ENCODE measurements at places on chromosomes 12 and 14. TPM values are rescaled to one million over a fixed set of nuclear protein-coding genes. Genes with fewer than 3 reads are reported as not detected.

DNA sequence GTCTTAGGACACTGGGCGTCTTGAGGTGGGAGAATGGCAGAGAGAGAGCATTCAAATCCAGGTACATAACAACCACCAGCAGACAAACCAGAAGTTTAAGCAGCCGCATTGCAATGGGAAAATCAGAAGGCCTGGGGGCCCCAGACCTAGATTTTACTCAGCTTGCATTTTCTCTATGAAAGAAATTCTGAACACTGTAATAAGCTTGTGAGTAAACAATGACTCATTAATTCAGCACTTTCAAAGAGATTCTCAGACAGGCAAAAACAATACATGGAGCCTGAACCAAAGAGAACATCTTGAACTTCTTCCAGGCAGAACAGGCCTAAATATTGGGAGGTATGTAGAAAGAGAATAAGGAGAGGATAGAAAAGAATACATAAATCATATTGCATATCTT is 69.8 kb upstream of the IFNG-AS1 start:
- H3K36me3 ChIP-seq = no peaks in the 10 kb centered on the region
- no peak overlapping the region for H3K4me3 ChIP-seq
- no peak overlapping the region for H3K27ac ChIP-seq
- DNase-seq = no peak
- H3K4me1 ChIP-seq = no peaks in the 10 kb centered on the region
- H3K27me3 ChIP-seq = no peaks in the 10 kb centered on the region

DNA sequence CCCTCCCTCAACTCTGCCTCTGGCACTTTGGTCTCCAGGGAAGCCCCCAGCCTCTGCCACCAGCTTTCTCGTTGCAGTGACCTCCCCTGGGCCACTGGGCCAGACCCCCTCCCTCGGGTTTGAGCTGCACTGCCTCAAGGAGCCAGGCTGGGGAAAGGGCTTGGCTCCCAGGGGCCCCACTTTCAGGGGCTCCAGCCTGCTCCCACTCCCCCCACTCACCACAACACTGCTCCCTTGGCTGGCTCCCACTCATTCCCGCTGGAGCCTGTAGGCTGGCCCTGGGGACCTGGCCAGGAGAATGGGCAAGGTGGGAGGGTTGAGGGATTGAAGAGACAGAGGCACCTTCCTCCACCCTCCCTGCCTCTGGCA is 19.3 kb upstream of the KIF26A start:
- peaks cover 4% of the 10 kb centered on the region for H3K4me1 ChIP-seq
- no peak overlapping the region for H3K27ac ChIP-seq
- H3K27me3 ChIP-seq = peaks cover 60% of the 10 kb centered on the region
- H3K36me3 ChIP-seq = no peaks in the 10 kb centered on the region
- no peak overlapping the region for H3K4me3 ChIP-seq

- no peak overlapping the region for H3K4me3 ChIP-seq
- H3K4me1 ChIP-seq = no peaks in the 10 kb centered on the region
- no peak for DNase-seq
- H3K27me3 ChIP-seq = no peaks in the 10 kb centered on the region
- no peaks in the 10 kb centered on the region for H3K36me3 ChIP-seq
Observed at GRCh38 chr12:98090731-98091130, 424.7 kb upstream of the TMPO start.

DNA sequence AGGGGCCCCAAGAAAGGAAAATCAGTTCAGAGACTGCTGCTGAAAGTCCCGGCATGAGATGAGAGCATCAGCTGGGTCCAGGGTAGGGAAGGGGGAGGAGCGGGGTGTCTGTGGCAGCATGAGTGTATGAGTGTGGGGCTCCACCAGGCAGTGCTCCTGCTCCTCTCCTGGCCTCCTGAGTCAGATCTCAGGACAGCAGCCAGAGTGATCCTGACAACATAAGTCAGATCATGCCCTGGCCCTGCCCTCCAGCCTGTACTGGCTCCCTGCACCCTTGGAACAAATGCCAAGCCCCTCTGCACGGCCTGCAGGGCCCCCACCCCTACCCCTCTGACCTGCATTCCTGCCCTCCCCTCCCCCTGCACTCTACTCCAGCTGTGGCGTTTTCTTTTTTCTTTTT is 24.2 kb upstream of the LRP1-AS start:
- no peaks in the 10 kb centered on the region for H3K27me3 ChIP-seq
- no peak for DNase-seq
- H3K36me3 ChIP-seq = no peaks in the 10 kb centered on the region
- H3K27ac ChIP-seq = no peak overlapping the region

DNA sequence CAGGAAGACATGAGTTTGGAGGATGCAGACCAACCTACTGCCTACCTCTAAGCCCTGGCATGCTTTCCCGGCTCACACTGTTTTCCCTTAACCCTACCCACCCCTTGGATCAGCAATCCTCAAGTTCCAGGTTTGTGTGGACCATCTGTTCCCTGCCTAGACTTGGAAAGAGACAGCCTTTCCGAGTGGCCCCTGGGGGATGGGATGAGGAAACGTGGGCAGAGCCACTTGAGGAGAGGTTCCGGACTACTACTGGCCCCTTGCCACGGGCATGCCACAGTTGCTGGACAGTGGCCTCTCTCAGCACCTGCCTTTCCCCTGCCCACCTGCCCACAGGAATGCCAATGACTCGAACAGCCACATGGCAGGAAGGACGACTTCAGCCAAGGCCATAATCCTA is 135.9 kb downstream of the SLC15A4 start:
- no peaks in the 10 kb centered on the region for H3K27me3 ChIP-seq
- no peaks in the 10 kb centered on the region for H3K4me1 ChIP-seq
- H3K4me3 ChIP-seq = no peak overlapping the region

DNA sequence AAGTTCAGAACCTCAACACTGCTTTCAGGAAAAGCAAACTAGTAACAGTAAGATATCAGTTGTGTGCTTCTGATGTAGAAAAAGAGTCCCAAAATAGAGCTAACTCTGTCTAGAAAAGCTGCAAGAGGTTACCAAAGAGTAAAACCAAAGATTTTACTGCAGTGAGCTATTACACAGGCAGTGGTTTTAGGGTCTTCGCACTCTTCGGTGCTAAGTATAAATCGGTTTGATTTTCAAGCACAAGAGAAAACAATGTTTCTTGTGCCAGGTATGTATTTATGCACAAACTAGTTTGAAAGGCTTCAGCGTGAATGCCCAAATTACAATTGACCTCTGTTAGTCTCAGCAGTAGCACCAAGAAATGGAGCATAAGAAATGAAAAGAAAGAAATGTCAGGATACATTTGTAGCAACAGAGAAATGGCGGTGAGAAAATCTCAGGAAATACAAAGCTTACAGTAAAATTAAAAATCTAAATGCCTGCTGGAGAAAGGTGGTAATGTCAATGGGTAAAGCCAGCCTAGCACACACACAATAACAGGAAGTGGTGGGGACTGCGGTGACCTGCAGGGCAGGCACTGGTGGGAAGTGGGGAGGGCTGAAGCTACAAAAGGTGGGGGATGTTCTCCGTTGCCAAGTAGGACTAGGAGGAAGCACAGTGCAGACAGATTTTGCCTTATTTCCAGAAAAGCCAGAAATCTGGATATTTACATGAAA is 18.0 kb upstream of the DYRK2 start:
- peak; percentile 90 for DNase-seq
- peak overlapping the region; percentile 95 for H3K27ac ChIP-seq
- H3K4me3 ChIP-seq = peak overlapping the region; percentile 10
- no peaks in the 10 kb centered on the region for H3K27me3 ChIP-seq

GRCh38 chr12:79358716-79359300 is 332.0 kb downstream of the PAWR start:
- H3K4me1 ChIP-seq = peaks cover 10% of the 10 kb centered on the region
- no peak overlapping the region for H3K4me3 ChIP-seq
- H3K27ac ChIP-seq = no peak overlapping the region
- no peaks in the 10 kb centered on the region for H3K36me3 ChIP-seq
- no peaks in the 10 kb centered on the region for H3K27me3 ChIP-seq

DNA sequence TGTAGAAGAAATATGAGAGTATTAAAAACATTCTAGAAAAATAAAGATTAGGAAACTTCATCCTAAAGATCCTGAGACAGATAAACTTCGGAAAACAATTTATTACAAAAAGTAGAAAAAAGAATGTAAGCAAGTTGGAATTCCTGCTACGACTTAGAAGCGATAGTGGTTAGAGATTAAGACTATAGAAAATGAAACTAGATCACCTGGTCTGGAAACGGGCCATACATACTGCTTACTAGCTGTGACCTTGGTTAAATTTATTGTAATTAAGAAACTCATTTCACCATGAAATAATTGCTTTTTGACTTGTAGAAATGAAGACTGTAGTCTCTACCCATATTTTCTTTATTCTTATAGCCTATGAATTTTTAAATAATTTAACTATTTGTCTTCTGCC is 614.1 kb downstream of the SLC16A7 start:
- no peaks in the 10 kb centered on the region for H3K4me1 ChIP-seq
- no peaks in the 10 kb centered on the region for H3K36me3 ChIP-seq
- DNase-seq = no peak
- no peak overlapping the region for H3K4me3 ChIP-seq
- no peak overlapping the region for H3K27ac ChIP-seq

DNA sequence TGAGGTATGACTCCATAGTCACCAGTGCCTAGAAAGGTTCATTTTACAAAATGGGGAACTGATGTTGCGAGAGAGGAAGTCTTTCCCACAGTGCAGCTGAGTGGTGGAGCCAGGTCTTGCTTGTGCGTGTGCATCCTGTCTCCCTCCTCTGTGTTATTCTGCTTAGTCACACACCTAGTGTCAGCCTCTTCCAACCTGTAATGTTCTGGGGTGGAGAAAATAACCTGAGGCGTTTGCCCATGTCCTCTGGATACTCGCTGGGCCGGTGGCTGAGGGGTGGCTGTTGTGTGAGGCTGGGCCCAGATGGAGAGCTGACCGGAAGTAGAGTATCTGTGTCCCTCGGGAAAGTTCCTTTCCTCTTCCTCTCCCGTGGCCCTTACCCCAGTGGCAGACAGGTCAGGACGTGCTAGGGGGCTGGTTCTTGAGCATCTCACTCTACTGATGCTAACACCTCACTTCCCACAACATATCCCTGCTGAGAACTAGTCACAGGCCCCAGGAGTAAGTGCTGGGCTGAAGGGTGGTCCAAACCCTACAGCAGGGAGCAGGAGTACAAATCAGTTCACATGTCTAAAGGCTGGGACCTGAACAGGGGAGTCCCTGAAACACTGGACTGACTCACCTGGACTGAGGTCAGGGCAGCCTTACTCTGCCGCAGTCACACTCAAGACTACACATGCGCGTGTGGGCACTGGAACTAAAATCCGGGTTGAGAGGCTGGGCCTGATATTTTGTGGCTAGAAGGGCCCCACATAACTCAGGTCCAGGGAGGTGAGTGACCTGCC is 7.0 kb downstream of the MLF2 start:
- no peaks in the 10 kb centered on the region for H3K27me3 ChIP-seq
- no peak overlapping the region for H3K4me3 ChIP-seq
- DNase-seq = no peak
- peak overlapping the region; percentile 53 for H3K27ac ChIP-seq
- H3K4me1 ChIP-seq = peaks cover 17% of the 10 kb centered on the region

GRCh38 chr12:109286252-109286651 is 22.8 kb downstream of the FOXN4 start:
- H3K4me3 ChIP-seq = no peak overlapping the region
- H3K27me3 ChIP-seq = peaks cover 16% of the 10 kb centered on the region
- no peaks in the 10 kb centered on the region for H3K36me3 ChIP-seq
- no peak overlapping the region for H3K27ac ChIP-seq
- no peaks in the 10 kb centered on the region for H3K4me1 ChIP-seq

GRCh38 chr14:102275866-102276265 is 29.1 kb downstream of the MOK start:
- H3K4me3 ChIP-seq = no peak overlapping the region
- no peaks in the 10 kb centered on the region for H3K27me3 ChIP-seq
- H3K4me1 ChIP-seq = no peaks in the 10 kb centered on the region
- DNase-seq = no peak
- H3K36me3 ChIP-seq = no peaks in the 10 kb centered on the region

- H3K4me1 ChIP-seq = no peaks in the 10 kb centered on the region
- no peak overlapping the region for H3K4me3 ChIP-seq
- H3K27me3 ChIP-seq = no peaks in the 10 kb centered on the region
- no peak overlapping the region for H3K27ac ChIP-seq
- no peak for DNase-seq
- H3K36me3 ChIP-seq = no peaks in the 10 kb centered on the region
Observed at GRCh38 chr12:8491646-8492530, 21.4 kb upstream of the CLEC4D start.

- no peaks in the 10 kb centered on the region for H3K27me3 ChIP-seq
- H3K36me3 ChIP-seq = no peaks in the 10 kb centered on the region
- DNase-seq = no peak
- H3K4me3 ChIP-seq = no peak overlapping the region
- H3K27ac ChIP-seq = no peak overlapping the region
- no peaks in the 10 kb centered on the region for H3K4me1 ChIP-seq
Observed at GRCh38 chr12:12209043-12209442, 57.8 kb downstream of the LRP6 start.

DNA sequence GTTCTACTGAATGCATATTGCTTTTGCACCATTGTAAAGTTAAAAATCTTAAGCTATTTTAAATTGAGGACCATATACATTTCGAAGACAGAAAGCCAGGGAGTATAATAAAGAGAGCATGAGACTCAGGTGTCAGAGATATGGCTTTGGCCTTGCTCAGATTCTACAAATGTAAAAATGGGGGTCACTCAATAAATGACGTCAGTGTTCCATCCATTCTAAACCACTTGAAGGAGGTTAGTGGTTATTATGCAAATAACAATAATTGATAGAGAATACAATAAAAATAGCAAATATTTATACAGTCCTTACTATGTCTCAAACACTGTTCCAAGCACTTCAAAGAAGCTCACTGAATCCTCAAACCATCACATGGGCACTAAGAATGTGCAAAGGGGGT is 20.1 kb downstream of the RTN1 start:
- no peaks in the 10 kb centered on the region for H3K36me3 ChIP-seq
- H3K4me1 ChIP-seq = no peaks in the 10 kb centered on the region
- DNase-seq = no peak
- H3K4me3 ChIP-seq = no peak overlapping the region
- no peak overlapping the region for H3K27ac ChIP-seq

DNA sequence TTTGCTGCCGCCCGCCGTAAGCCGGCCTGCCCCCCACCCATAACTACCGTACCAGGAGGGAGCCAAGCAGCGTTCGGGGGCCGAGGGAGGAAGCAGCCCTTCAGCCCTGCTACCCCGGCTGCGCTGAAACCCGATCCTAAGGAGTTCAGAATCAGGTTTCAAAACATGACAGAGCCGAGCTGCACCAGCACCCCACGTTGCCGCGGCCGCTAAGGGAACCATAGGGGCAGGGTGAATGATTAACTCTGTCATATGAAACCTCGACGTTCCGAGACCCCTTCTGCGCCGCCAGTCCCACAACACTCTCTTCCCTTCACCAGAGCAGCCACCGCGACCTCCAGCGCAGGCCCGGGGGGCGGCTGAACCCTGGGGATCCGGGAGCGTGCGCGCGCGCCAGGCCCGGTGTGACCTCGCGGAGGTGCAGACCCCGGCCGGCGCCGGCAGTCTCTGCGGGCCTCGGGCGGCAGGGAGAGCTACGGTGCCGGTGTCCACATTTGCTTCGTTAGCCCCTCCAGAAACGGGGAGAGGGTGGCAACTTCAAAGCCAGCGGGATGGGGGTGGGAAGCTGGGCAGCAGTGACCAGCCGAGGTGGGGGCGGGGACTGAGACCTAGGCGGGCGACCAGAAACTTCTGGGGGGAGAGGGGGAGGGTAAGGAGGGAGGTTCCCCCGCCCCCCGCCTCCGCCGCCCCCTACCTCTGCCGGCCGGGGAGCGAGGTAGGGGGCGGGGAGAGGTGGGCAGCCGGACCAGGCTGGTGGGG is 1.6 kb downstream of the SIX4 start:
- peaks cover 57% of the 10 kb centered on the region for H3K27me3 ChIP-seq
- peak overlapping the region; percentile 37 for H3K27ac ChIP-seq
- H3K4me1 ChIP-seq = peaks cover 19% of the 10 kb centered on the region
- H3K4me3 ChIP-seq = peak overlapping the region; percentile 40
- peak; percentile 7 for DNase-seq

Gene KCNK10
- polyA plus RNA-seq = 0.02 TPM

Gene MEG3
- 103 TPM for polyA plus RNA-seq

Gene RDH16
- polyA plus RNA-seq = 1.8 TPM
